Sciatic nerve (tissue), 2 donors: ENCODE measurements at places on chromosomes 4 and X. TPM values are rescaled to one million over a fixed set of nuclear protein-coding genes. Genes with fewer than 3 reads are reported as not detected.

HSPA4L gene
- total RNA-seq, result 12.6 TPM

ANTXR2 gene
- 94.4 TPM for total RNA-seq

WDR17 gene
- total RNA-seq, result 8.0 TPM

MEPE gene
- total RNA-seq, result not detected
